ENCODE measurements at places on chromosomes 5 and 9.

- DNase-seq = no peak
These were observed 263.9 kb downstream of the SPOCK1 start for GRCh38 chr5:137234973-137235943.

GRCh38 chr5:123992641-123993040 is 480.7 kb downstream of the CSNK1G3 start:
- DNase-seq = no peak

DNA sequence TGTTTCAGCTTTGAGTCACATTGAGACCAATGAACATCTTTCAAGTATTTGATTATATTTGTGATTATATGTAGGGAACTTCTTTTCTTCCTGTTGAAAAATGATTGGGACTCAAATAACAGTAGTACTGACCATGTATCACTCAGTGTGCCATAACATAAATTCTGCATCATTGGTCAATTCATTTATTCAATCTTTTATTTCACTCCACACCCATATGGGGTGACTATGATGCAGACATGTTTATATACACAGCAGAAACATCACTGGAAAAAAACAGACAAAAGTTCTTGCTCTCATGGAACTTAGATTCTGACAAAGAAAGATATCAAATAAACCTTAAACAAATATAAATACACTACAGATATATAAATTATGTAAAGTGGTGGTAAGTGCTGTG is 74.7 kb upstream of the ANXA1 start:
- DNase-seq = no peak

DNA sequence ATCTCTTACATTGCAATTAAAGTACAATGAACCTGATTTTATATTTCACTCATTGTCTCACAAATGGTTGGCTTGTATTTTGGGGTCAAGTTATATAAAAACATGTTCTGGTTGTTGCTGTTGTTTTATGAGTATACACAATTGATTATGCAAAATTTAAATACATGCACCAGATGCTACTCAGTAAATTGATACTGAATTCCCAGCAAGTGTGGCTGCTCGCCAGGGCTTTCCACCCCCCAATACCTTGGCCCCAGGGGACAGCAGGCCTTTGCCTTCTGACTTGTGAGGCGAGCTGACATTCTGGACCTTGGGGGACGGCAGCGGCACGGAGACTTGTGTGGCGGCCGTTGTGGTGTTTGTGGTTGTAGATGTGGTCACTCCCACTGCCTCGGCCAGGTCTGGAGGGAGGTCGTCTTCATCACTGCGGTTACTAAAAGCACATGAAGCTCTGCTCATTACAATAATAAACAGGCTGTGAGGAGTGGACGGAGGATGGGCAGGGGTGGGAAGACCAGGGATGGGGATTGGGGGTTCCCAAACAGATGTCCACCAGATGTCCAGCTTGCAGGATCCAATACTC is 27.0 kb upstream of the FRRS1L start:
- DNase-seq = no peak

DNA sequence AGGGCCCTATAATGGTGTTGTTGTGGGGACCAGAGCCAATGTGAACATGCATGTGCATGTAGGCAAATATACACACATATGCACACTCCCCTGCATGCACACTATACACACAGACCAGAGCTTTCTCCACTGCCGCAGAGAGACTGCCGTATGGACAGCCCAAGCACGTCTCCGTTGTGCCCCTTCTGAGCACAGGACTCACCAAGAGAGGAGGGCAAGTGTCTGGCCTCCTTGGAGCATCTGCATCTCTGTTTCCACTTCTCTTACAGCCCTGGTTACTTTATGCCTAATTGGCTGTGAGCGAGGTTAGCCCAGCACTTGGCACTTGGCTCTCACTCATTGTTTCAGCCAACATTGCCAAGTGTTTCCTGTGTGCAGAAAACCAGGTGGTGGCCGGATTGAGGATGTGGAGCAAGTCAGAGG is 30.4 kb downstream of the CSF2 start:
- no peak for DNase-seq

GRCh38 chr5:75018805-75019587 is 33.4 kb downstream of the GCNT4 start:
- DNase-seq = no peak

- no peak for DNase-seq
These were observed 45.0 kb downstream of the SLC6A7 start for GRCh38 chr5:150234576-150235499.

GRCh38 chr5:102867992-102868662 is 113.0 kb downstream of the PAM start:
- no peak for DNase-seq

DNA sequence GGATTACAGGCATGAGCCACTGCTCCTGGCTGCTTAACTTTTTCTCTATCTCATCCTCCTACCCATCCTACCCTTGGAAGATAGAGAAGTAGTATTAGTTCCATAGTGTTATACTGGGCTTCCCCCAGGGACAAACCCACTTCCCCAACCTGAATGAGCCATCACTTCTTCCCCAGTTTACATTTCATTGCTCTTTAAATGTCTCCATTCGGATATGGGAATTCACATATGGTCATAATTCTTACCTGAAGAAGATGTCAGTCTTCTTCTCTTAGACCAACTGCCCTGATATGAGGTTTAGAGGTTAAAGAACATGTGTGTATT is 1.9 kb downstream of the CD274 start:
- DNase-seq = no peak

DNA sequence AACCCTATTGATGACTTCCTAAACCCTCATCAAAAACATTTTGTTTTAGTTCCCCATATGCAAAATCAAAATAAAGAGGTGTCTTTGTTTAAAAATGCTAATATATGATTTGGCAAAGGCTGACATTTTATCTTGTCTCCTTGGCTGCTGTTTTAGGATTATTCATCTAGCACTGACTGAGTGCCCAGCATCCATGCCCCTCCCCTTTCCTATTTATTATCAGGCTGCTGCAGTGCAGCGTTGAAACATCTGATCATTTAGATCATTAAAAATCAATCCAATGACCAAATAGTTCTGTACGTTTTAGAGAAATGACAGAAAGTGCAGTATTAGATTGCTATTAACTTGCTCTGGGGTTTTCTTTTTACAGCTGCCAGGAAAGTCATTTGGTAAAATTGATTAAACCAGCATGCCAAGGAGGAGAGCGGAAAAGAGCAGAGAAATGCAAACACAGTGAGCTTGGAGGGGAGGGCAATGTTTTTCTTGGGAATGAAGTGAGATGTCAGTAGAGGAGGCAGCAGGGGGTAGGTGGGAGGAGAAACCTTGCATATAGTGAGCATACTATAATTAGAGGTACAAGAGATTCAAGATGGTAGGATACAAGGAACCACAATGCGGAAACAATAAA is 286.3 kb downstream of the PDE4D start:
- DNase-seq = no peak

DNA sequence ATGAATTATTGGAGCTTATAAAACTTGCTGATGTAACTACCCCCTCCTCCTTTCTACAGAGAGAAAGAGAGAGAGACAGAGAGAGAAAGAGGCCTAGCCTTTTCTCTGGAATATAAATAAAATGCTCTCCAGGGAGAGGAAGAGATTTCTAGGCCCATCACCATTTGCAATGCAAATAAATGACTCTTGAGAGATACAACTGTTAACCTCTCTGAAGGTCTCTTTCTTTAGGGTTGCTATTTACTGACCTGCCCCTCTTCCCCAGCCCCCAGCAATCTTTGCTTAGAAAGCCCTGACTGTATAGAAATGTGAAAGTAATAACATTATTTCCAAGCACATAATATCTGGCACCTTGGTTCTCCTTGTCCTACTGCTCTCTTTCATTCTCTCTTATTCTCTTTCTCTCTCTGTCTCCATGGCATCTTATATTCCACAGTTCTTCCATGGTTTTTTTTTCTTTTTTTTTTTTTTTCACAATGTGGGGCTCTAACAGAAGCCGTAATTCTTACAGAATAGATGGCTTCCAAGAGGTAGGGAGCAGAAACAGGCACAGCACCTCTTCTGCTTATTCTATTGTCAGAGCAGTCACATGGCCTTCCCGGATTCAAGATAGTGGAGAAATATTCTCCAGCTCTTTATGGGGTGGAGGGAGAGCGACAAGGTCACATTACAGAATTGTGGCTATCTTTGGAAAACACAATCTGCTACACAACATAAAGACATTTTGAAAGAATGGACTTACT is 1087.9 kb upstream of the NUDT12 start:
- DNase-seq = no peak

- no peak for DNase-seq
These were observed 272.8 kb downstream of the GAS1 start for GRCh38 chr9:86674487-86674886.

DNA sequence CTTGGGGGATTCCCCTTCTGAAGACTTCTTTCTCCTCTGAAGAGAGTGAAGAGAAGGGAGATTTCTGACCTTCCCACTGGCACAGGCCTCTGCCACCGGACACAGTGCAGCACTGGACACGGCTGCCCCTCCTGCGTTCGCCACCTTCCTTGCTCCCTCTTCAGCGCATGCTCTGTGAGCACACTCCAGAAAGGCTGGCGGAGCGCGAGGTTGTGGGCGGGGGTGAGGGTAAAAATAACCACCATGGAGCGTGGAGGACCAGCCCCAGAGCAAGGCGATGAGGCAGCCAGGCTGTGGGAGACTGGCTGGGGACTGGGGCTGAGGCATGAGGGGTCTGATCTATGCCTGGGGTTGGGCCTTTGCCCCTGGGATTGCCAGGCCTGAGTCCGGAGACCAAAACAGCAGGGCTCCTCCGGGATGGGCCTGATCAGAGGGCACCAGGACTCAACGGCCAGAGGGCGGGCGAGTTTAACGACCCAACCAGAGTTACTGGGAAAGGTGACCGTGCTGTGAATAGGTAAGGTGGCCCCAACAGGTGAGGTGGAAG is 97.2 kb downstream of the ROR2 start:
- no peak for DNase-seq

DNA sequence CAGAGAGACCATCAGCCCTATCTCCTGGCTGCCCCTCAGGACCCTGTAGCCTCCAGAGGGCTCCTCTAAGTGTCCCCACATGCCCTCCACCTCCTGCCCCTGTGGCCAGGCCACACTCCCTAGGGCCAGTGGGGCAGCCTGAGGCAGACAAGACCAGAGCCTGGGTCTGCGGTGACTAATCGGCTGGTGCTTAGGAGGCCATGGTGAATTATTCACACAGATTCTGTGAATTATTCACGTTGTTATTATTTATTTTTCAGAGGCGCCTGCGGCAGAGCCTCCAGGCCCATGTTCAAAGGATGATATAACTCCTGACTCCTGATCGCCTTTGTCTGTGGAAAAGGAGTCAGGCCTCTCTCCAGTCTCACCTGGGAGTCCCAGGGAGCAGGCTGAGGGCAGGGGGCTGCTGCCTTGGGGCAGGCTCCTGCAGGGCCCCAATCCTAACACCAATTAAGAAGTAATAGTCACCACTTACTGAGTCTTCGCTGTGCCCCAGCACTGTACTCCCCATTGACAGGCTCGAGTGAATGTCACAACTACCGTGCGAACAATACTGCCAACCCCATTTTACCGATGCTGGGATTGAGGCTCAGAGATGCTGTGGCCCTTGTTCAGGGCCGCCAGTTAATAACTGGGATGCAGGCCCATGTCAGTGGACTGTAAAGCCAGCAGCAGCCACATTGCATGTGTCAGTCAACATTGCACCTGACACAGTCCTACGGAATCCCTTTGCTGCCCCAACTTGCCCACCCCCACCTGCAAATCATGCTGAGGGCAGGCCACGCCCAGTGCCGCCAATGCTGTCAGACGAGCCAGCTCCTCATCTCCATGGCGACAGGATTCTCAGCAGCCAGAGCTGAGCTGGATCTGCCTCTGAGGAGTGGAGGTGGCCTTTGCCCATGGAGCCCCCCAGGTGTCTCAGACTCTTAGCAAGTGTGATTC is 94.9 kb downstream of the PCDH1 start:
- no peak for DNase-seq

GRCh38 chr5:150116667-150117400 is 30.5 kb upstream of the CSF1R start:
- no peak for DNase-seq

DNA sequence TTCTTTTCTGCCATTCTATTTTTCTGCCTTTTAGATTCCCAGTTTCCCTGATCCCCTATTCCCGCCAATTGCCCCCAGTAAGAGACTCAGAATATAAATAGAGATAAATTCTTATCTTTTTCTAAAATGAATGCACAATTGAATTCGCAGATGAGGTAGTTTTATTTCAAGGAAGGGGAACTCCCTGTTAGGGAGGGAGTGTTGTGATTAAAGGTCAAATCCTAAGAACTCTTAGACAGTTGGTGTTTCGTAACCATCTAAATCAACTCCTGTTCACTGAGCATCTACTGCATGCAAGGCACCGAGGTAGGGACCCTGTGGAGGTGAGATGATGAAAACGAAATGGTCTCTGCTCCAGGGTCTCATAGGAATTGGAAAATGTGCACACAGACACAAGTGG is 7.7 kb upstream of the MAP3K1 start:
- no peak for DNase-seq

DNA sequence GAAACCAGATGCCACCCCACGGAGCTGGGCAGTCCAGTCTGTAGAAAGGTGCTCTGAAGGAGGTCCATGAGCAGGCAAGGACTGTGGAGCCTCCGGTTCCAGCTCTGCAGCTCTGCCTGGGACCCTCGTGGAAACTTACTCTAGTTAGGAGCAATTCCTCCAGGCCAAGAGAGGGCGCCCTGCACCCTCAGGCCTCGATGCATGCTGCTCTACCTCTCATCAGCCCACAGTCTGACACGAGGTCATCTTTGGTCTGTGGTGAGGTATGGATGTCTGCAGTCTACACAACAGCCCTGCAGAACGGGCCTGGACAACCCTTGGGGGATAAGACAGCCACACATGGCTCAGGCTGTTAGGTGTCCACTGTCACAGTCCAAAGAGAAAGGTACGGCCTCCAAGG is 50.6 kb upstream of the UBTD2 start:
- no peak for DNase-seq

DNA sequence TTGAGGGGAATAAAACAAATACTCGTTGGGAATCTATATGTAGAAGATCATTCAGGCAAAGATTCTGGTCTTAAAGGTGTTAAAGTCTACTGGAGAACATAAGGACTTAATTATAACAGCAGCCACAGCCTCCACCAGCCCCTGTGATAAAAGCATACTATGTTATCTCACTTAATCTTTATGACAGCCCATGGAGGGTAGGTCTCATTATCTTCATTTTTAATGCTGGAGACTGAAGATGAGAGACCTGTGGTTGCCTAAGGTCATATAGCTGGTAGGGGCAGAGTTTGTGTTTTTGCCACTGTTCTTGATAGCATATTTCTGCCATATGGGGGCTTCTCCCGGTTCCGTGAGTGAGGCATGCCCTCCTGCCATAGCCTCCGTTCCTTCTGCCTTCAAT is 88.7 kb downstream of the TRIO start:
- no peak for DNase-seq

GRCh38 chr5:113123618-113124017 is 147.0 kb downstream of the DCP2 start:
- DNase-seq = no peak

GRCh38 chr5:161546470-161547301 is at the start of gene GABRB2:
GABRB2 (minus strand) TSS chr5:161546725; CDS start chr5:161546643, 82 bp downstream.
- no peak for DNase-seq

GRCh38 chr9:73531658-73532057 is 380.0 kb downstream of the ANXA1 start:
- no peak for DNase-seq

- no peak for DNase-seq
These were observed 25.9 kb downstream of the FNBP1 start for GRCh38 chr9:130017076-130017475.

Measured in activated CD4-positive, alpha-beta T cell treated with anti-CD3 and anti-CD28 coated beads for 1 hour (primary cell).